ENCODE measurements at places on chromosomes 3 and 15. TPM values are rescaled to one million over a fixed set of nuclear protein-coding genes. Genes with fewer than 3 reads are reported as not detected.

- DNase-seq = no peak
Observed at GRCh38 chr3:117181222-117181621, 471.6 kb downstream of the TUSC7 start.

Gene SPESP1
- total RNA-seq = 148 TPM

DNA sequence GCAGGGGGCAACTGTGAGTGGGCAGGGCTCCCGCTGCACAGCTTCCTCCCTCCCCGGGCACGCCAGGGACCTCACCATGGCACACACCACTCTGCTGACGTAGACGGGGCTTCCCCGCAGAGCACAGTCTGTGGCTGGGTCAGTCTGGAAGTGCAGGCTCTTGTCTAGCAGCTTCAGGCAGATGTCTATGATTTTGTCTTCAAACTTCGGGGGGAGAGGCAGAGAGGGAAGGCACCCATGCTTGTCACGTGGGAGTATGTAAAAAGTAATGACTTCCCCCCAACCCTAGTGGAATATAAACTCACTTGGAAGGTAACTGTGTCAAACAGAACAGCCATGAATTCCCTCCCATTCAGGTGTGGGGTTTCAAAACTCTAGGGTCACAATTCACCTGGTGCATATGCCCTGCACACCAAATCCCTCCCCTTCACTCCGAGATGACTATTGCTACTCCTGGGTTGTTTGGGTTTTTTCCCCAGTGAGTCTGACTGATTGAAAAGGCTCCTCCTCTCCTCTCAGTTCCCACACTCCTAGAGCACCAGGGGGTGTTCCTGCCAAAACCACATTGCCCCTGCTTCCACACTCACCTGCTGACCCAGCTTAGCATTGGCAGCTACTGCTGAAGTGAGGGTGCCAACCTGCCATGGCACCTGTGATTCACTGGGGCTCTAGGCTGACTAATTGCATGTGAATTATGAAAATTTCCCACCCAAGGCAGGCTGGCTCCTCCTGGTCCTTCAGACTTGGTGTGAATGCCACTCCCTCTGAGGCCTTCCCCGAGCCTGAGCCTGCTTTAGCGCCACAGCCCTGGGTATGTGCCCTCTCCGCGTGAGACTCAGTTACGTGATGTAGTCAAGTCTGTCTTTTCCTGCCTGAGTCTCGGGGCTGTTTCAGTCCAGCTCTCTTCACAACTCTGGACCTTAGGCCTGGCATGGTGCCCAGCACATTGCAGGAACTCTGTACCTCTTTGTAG lies 13.0 kb downstream of the TGM5 start:
- DNase-seq = no peak

DNA sequence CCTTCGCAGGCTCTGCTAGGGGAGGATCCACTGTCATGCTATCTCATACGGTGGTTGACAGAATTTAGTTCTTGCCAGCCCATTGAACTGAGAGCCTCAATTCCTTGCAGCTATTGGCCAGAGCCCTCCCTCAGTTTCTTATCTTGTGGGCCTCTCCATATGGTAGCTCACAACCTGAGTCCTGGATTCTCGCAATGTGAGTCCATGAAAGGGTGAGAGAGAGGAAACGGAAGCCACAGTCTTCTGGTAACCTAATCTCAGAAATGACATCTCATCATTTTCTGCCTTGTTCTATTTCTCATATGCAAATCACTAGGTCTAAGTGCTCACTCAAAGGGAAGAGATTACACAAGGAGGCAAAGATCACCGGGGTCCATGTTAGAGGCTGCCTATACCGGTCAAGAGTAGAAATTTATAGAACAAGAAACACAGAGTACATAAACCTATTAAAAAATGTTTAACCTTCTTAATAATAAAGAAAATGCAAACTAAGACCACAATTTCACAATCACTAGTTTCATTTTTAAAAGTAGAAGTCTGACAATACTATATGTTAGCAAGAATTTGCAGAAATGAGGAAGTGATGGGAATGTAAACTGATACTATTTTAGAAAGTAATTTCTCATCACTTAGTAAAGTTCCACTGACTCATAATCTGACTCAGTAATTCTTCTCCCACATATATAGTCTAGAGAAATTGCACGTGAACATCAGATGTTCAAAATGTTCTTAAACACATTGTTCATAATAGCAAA lies 378.4 kb upstream of the AGTR1 start:
- DNase-seq = no peak

GRCh38 chr15:93067649-93068085 lies 21.3 kb downstream of the RGMA start:
- no peak for DNase-seq

GRCh38 chr3:16476636-16477035 lies 36.9 kb downstream of the RFTN1 start:
- no peak for DNase-seq

DNA sequence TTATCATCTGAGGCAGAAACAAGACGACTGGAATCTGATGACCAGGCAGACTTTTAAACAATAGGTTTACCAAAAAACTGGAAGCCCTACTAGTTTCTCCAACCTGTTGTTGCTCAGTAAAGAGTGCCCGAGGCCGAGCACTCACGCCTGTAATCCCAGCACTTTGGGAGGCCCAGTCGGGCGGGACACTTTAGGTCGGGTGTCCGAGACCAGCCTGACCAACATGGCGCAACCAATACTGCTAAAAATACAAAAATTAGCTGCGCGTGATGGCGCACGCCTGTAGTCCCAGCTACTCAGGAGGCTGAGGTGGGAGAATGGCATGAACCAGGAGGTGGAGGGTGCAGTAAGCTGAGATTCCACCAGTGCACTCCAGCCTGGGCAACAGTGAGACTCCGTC lies 1.1 kb upstream of the WDR5B start:
- peak; percentile 41 for DNase-seq

DNA sequence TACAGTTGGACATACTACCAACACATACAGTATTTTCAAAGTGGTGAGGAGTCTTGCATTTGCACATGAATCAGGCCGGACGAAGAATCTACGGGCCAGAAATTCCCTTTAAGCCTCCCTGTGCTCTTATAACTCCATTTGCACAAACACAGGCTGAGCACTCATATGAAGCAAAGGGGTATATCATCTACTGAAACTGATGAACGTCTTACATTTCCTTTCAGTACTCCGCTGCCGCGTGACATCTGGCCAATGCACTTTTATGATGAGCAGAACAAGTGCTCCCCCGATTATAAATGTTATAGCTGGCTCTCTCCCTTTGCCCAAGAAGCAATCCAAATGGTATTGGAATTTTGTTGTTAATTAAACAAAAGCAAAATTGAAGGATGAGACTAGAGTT lies 110.3 kb upstream of the ICE2 start:
- DNase-seq = no peak

DNA sequence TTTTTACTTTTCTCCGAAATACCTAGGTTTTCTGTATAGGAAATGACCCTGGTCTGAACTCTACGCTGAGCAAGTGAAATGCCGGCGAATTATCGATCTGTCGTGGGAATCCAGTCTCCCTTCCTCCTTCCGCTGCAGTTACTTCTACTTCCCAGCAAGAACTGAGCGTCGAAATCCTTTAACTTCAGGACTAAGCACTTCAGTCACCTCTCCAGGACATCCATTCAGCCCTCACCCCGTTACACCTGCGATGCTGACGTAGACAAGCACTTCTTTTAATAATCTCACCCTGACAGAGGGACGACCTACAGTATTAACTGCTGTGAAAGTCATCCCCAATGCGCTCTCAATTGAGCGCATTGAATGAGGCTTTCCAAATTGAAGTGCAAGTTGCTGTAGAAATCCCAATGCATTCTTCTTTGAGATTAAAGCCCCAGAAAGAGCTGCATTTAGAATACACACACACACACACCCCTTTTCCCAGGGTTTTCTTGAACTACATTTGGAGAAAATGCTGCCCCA lies 1.3 kb downstream of the TOP2B start:
- peak; percentile 40 for DNase-seq

DNA sequence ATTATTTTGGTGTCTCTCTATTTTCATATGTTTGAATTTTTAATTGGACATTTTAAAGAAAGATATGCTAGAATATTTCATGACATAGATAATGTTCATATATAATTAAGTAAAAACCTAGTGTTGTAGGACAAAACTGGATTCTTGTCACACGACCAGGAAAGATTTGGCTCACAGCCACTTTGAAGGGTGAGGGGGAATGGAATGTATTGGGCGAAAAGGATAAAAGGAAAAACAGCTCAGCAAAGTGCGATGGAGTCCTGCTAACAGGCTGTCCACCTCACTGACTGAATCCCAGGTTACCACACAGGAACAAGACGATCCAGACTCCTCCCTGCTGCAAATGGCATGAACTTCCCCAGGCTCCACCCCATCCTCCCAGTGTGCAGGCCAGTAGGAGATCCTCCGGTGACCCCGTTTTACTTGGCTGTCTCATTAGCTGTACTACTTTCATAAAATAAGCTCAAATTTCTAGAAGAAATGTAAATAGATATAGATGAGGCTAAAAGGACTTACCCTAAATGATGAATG lies 186.2 kb downstream of the CD47 start:
- no peak for DNase-seq

DNA sequence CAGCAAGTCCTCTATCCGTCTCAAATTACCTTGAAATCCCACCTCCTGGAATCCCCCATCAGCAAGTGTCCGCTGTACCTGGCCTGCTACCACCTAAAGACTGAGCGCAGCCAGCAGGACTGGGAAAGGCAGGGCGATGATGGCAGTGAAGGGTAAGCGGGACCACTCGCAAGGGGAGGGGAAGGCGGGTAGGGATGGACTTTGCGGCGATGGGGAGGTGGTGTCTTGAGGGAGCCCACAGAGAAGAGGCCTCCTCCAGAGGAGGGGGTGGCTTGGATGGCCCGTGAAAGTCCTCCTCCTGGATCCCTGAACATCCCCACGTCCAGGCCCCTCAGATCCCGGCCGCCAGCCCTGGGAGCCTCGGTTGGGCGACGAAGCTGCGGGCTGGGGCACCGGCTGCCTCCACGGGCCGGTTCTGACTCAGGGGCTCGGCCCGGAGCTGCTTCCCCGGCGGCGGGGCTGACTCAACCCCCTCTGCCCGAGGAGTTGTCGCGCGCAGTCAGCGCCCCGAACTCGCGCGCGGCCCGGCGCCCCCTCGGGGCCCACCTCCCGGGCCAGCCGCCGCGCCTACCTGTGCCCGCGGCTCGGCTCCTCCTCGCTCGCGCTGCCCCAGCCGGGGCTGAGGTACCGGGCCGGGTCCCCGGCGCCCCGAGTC lies 512 bp downstream of the LARP6 start:
- no peak for DNase-seq

DNA sequence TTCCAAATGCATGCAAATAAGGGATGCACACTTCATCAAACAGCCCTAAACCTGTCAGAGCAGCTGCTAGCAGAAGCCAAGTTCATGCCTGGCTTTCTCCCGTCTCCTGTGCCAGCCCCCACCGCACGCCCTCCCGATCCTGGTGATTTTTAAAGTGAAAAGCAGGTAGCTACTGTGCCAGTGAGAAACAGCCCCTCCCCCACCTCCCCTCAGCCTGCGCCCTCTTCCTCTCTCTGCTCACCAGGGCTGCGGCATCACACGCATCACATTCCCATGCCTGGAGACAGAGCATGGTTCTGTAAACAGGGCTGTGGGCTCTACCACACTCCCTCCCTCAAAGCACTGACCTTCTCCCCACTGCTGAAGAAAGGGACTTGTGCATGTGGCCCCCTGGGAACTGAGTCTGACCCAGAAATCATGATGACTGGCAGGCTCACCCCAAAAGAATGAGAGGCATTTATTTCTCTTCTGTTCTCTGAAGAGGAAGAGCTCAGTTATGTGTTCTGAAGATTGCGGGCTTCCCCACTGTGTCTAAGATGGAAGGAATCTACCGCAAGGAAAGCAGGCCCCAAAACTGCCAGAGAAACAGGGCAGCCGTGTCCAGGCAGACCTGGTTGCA lies 14.5 kb upstream of the SLC6A1 start:
- DNase-seq = no peak

GRCh38 chr3:56590814-56591213 lies 33.8 kb downstream of the CCDC66 start:
- DNase-seq = no peak

Gene DNAH12
- total RNA-seq = not detected

DNA sequence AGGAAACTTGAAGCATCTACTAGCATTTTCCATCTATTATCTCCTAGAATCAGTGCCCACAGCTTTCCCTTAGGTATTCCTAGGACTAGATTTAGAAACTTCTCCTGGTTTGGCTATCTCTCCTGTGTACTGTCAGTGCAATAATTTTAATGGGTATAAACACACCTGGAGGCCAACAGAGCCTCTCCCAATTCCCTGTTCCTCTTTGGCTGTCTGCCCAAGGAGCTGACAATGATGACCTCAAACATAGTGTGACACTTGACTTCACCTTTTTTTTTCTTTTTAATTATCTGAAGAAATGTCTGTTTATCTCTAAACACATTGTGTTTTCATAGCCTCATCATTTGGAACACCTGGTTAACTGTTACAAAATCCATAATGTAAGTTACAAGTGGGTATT lies 754.5 kb upstream of the ALCAM start:
- no peak for DNase-seq

Gene ACKR2
- not detected for total RNA-seq

- no peak for DNase-seq
Observed at GRCh38 chr3:60220768-60221167, 1030.5 kb downstream of the FHIT start.

- DNase-seq = no peak
Observed at GRCh38 chr3:177607589-177607988, 410.3 kb upstream of the TBL1XR1 start.

DNA sequence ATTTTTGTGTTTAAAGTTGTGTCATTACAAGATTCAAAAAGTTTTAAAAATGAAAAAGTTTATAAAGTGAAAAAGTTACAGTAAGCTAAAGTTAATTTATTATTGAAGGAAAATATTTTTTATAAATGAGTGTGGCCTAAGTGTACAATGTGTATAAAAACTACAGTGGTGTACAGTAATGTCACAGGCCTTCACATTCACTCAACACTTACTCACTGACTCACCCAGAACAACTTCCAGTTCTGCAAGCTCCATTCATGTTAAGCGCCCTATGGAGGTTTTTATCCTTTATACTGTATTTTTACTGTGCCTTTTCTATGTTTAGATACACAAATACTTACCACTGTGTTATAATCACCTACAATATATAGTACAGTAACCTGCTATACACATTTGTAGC lies 76.3 kb downstream of the DTWD1 start:
- DNase-seq = no peak

GRCh38 chr3:44227632-44228031 lies 14.1 kb upstream of the TOPAZ1 start:
- DNase-seq = no peak

DNA sequence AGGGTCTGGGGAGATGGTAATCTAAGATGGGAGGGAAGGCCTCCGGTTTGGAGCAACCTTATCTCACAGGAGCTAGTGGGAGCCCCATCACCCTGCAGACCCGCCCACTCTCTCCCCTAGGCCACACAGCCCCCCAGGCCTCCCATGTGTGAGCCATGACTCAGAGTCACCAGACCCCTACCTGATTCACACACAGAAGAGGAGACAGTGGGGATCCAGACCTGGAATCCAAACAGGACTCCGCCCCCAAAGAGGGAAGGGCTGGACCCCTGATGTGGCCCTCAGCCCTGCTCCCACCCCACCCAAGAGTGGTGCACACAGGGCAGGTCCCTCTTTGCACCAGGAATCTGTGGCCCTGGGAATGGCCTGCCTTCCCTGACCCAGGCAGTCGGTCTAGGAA lies 97.4 kb downstream of the ADCY5 start:
- no peak for DNase-seq

Gene P2RY12
- total RNA-seq = not detected
